ENCODE measurements at places on chromosomes 7 and 10.

- DNase-seq: no peak
Observed at GRCh38 chr7:78528964-78529363, 730.4 kb downstream of the PHTF2 start.

GRCh38 chr7:26584326-26584725, 280.1 kb downstream of the SKAP2 start:
- no peak for DNase-seq

GRCh38 chr7:121023683-121024511, 35.4 kb downstream of the CPED1 start:
- no peak for DNase-seq

GRCh38 chr10:99854860-99855259, 72.4 kb downstream of the ABCC2 start:
- DNase-seq: no peak

DNA sequence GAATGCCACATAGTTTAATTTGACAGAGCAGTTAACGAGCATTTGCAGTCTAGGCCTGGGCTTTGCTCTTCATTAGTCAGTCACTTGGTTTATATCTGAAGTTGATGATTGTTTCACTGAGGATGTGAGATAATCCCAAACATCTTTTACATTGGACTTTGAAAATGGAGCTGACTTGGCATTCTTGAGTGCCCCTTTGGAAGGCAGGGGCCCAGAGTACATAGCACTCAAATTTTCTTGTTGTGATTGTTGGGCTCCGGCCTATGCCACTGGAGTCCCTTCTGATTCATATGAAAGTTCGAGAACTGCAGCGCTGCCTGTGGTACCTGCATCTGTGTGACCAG, 21.9 kb downstream of the DNAJB6 start:
- DNase-seq: no peak

- DNase-seq: no peak
Observed at GRCh38 chr7:47259682-47260081, 322.2 kb downstream of the TNS3 start.

- no peak for DNase-seq
Observed at GRCh38 chr10:88236121-88236743, 346.9 kb downstream of the RNLS start.

GRCh38 chr10:31526681-31527080, 207.7 kb downstream of the ZEB1 start:
- DNase-seq: no peak

DNA sequence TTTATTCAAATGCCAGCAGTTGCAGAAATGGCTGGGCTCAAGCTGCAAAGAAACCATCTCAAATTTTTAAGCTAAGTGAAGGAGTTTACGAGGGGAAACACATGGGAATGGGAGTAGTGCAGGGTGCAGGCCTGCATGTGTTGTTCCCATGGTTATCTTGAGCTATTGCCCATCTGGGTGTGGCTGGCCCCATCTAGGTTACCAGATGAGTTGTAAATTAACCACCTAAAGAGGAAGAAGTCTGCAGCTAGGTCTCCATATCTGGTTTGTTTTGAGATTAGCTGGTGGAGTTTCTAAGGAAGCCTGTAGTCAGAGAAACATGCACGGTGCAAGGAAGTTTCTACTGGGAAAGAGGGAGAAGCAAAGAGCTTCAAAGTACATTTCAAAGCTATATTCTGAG, 23.3 kb upstream of the STEAP2 start:
- DNase-seq: no peak

- no peak for DNase-seq
Observed at GRCh38 chr10:78524342-78524741, 490.7 kb downstream of the RPS24 start.

DNA sequence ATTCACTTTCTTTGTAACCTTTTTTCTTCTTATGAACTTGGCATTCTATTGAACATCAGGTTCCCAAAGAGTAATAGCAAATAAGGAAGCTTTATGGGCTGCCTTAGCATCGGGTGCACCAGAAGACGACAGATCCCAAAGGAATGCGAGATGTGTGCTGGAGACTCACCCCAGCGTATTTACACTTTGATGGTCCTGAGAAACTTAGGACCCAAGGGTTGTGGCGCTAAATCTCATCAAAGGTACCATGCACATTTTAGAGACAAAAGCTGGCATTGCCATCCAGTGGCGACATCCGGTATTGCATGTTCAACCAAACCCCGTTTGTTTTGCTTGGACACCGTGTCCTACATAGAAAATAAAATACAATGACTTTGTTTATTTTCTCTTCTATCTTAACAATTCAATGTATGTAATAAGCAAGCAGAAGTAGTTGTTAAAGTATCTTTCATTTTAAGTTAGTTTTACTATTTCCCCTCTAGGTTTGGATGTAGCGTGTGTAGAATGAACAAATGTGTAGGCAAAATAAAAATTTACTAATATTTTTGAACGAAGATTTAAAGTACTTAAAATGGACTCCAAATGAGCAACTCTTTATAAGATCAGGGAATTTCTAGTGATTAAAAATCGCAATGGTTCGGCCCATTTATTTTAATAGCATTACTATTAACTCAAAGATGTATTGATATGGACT, 1154.8 kb downstream of the GATA3 start:
- DNase-seq: peak; percentile 33

- DNase-seq: no peak
Observed at GRCh38 chr10:117364110-117364960, 10.9 kb downstream of the PDZD8 start.

DNA sequence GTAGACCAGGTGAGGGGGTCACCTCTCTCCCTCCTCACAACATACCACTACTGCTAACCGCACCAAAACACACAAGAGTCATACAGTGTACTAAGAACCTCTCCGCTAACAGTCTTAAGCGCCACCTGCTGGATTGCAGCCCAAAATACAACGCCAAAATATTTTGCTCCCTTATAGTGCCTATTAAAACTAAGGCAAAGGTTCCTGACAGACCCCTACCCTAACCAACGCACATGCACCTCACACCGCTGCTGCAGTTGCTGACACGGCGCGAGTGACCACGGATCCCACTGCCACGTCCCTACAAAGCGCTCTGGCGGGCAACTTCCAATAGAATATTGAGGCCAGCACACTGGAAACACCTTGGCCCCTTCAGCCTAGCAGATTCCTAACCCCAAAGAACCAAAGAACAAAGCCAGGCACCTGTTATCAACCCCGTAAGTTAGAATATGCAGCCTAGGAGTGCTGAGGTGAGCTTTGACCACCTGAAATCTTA, 563.6 kb upstream of the SEMA3D start:
- no peak for DNase-seq

GRCh38 chr7:12403287-12404181, at the start of gene VWDE:
Gene VWDE, minus strand, starts transcription at chr7:12403865. Its CDS starts 149 bp downstream, at chr7:12403716.
- DNase-seq: no peak

- no peak for DNase-seq
Observed at GRCh38 chr10:44668336-44668735, 242.8 kb upstream of the TMEM72 start.

DNA sequence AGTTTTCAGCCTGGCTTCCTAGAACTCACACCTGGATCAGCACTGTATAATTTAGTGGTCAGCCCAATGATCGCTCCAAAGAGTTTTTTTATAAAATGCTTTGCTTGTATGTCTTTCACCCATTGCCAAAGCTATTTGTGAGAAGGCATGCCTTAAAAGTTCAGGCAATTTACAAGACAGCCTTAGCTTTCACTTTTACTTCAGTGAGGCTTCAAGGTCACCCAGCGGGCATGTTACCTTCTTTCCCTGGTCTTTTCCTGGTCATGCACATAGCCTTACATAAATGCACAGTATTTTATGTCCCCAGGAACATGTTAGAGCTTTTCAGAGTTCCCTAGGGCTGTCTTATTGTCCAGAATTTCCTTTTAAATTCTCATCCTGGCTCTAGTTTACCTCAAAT, 179.9 kb upstream of the TMEM72 start:
- no peak for DNase-seq

GRCh38 chr10:103653581-103654037, 160.1 kb downstream of the NEURL1 start:
- DNase-seq: no peak

DNA sequence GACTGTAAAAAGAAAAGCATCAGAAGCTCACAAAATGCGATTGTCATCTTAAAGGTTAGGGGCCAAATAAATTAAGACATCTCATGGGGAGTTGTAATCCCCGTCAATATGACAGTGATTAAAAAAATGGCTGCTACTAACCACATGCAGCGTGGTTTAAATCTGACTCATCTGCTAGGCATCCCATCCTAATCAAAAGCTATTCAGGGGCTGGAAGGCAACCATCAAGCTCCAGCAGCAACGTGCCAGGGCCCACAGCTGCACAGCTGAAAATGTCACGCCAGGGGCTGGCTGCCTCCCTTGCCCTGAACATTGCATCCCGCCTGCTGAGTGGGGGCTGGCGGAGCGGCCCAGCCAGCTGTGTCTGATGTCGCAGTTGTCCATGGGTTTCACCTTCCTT, 66.3 kb upstream of the FRMD4A start:
- DNase-seq: peak; percentile 31

DNA sequence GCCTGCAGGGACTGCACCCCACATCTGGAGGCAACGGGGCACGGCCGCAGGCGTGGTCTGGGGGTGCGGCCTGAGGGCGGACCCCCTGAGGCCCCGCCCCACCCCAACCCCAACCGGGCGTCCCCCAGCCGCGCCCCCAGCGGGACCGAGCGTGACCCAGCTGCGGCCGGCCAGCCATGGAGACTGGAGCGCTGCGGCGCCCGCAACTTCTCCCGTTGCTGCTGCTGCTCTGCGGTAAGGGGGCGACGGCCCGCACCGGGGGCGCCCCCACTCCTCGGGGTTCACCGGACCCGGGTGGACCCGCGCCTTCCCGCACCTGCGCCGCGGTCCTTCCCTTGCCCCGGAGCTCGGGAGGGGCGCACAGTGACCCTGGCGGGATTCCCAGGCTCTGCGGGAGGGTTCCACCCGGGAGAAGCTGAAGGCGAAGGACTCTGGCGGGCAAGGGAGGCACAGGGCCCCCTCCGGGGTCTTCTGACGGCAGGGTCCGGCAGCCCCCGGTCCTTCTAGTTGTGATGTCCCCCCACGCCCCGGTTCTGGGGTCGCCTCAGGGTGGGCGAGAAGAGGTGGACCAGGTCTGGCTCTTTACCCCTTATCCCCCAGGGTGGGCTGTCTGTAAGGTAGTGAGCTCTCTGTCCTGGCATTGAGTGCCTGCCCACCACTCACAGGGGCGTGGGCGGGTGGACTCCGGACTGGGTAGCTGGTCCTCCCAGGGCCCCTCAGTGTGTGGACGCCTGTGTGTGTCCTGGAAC, at the start of gene RAMP3:
TSS of gene RAMP3 (plus strand) at position 139 of the 749 bp plus-strand sequence. CDS start at position 177, 38 bp downstream.
- peak; percentile 59 for DNase-seq

DNA sequence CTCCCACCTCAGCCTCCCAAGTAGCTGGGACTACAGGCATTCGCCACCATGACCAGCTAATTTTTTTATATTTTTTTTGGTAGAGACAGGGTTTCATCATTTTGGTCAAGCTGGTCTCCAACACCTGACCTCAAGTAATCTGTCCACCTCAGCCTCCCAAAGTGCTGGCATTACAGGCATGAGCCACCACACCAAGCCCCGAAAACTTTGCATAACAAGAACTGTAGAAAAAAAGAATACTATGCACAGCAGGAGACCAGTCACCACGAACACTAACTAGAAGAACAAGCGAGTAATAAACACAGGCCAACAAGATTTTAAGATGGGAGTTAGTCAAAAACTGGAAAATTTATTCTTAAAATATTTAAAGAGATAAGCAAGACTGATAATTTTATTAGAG, 447.0 kb downstream of the ETV1 start:
- no peak for DNase-seq

GRCh38 chr7:79176859-79177477, 276.5 kb downstream of the MAGI2 start:
- DNase-seq: no peak

- DNase-seq: no peak
Observed at GRCh38 chr7:50449501-50449880, 659 bp downstream of the FIGNL1 start.

- DNase-seq: no peak
Observed at GRCh38 chr7:111833466-111833865, 271.2 kb upstream of the IMMP2L start.

DNA sequence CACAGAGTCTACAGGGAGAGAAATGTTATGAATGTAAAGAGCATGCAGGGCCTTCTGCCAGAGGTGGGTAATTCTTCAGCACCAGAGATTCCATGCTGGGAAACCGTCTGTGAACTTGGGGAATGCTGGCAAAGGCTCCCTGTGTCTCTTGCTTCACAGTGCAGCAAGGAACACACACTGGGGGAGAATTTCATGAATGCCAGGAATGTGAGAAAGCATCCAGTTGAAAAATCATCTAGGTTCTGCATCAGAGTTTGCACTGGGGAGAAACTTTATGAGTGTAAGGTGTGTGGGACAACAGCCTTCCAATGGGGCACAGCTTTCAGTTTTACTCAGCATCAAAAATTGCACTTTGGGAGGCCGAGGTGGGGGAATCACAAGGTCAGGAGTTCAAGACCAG, 224.3 kb upstream of the IGFBP3 start:
- no peak for DNase-seq

DNA sequence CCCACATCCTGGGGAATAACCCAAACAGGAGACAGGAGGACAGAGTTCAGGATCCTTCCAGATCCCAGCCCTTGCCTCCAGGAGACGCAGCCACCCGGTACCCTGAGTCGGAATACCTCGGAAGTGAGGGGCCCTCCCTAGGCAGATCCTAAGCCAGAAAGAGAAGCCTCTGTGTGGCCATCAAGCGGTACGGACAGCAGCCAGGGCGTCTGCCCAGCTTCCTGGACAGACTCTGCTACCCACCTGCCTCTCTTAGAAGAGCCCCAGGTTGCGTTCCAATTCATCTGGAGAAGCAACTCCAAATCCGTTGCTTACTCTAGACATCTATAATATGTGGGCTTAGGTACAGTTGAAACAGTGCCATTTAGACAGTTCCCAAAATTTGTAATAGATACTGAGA, 220.2 kb upstream of the SH2B2 start:
- DNase-seq: no peak

- no peak for DNase-seq
Observed at GRCh38 chr7:32479574-32480200, 10.5 kb downstream of the LSM5 start.

DNA sequence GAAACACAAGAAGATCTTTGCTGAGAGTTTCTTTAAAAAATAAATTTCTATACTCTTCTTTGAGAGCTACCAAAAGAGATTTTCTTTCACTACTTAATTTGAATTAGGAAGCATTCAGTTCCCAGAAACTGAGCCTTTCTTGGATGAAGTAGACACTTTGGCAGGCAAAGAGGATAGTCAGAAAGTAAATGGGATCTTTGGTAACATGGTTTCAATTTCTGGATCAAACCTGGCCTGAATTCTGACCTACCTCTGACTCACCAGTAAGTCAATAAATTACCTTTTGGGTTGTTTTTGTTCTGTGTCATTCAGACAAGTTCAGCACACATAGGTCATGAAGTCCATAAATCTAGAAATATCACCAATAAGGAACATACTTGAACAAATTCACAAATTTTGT, 26.8 kb upstream of the CABCOCO1 start:
- no peak for DNase-seq

GRCh38 chr7:57398548-57398947, 51.4 kb upstream of the ZNF716 start:
- no peak for DNase-seq

- DNase-seq: no peak
Observed at GRCh38 chr7:92100534-92100933, 33.7 kb downstream of the CYP51A1 start.

Data from tibial artery (tissue), 4 donors.